ENCODE measurements at places on chromosomes 13 and 19.

GRCh38 chr13:51292000-51292565 lies 47.4 kb upstream of the SERPINE3 start:
- no peak for DNase-seq

GRCh38 chr13:112686364-112686763 lies 3.5 kb upstream of the ATP11A start:
- no peak for DNase-seq

GRCh38 chr13:43301346-43301969 lies 278.1 kb downstream of the DNAJC15 start:
- DNase-seq = no peak

DNA sequence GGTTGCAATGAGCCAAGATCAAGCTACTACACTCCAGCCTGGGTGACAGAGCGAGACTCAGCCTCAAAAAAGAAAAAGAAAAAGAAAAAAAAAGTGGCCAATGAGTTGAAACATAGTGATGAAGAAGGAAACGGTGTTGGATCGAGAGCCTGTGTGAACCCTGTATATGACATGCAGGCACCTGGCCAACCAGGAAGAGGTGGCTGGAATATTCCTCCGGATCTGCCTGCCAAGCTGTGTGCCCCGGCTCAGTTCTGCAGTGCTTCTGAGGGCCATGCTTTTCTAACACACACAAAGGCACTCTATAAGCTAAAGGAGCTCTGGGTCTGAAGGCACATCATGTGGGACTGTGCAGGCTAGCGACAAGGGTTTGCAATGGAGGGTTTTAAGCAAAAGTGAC lies 3.7 kb upstream of the ZNF444 start:
- DNase-seq = no peak

DNA sequence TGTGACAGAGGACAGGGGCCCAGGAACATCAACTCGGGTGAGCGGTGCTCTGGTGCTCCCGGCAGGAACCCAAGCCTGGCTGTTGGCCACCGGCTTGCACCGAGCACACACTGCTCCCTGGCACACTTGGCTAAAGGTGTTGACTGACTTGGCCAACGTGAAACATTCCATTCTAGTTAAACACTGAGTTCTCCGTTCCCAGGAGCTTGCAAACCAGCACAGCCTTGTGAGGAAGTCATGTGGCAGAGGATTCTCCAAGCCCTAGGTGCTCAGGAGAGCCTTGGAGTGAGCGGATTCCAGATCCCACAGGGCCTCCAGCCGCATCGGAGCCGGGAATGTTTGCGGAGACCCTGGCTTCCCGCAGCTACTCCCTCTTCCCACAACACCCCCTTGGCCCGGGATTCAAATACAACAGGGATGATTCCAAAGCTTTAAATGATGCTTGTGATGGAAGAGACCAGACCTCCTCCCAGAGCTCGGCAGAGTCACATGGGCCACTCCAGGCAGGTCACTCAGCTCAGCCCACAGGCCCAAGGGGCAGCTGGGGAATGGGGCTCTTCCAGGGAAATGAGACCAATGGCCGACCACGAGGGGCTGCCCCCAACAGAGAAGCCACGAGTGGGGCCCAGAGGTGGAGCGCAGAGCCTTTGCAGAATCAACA lies 2.9 kb downstream of the C13orf46 start:
- DNase-seq = no peak

DNA sequence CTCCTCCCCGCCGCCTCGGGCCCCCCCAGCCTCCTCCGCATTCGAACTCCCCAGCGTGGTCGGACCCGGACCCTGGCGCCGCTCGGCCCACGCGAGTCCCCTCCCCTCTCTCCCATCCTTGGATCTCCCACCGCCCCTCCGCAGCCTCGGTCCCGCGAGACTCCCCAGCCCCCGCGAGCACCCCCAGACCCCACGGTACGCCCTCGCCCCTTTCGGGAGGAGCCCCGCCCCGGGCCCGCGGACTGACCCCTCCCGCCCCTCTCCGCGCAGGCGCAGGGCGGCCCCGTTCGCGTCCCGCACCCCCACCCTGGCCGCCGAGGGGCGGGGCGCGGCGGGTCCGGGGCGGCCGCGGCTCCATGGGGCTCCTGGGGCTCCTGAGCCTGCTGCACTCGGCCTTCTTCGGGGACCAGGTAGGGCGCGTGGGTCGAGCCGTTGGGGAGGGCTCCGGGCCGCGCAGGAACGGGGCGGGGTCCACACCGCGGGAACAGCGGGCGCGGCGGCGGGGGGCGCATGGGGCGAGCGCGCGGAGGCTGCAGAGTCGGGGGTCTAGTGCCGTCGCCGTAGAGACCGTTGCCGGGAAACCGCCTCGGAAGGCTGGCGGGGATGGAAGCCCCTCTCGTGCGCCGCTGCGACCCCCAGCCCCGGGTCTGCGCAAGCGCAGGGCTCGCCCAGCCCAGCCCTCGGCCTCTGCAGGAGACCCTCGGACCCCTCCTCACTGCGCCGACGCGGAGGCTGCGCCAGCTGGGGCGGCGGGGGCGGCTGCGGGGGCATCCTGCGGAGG lies 3.8 kb upstream of the APC2 start:
- DNase-seq = no peak

GRCh38 chr19:40283414-40284250 lies 1.5 kb downstream of the AKT2 start:
- DNase-seq = no peak

DNA sequence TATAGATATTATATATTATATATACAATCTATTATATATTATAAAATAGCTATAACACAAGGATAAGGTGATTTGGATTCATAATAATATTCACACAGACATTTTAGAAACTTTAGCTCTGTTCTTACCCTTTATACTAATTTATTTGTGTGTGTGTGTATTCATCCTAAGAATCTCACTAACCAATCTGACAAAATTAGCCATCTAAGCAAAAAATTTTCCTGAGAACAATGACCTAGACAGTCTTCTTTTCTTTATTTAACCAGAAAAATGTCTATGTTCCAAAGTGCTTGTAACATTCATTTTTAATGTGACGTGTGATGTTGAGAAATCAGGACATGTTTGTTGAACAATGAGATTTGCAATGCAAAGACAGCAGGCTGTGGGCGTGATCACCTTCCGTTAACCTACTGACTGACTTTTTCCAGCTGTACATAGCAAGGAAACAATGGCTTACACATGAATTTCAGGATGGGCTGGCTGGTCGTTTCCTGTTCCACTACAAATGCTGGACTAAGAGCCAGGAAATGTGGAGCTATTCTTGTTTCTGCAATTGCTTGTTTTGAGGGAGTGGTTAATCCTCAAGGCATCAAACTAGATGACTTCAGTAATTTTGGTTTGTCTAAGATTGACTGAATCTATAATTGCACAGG lies 634.6 kb upstream of the ARGLU1 start:
- no peak for DNase-seq

- DNase-seq = peak; percentile 82
Measured at GRCh38 chr13:41780715-41781706, 179.9 kb downstream of the VWA8 start.

DNA sequence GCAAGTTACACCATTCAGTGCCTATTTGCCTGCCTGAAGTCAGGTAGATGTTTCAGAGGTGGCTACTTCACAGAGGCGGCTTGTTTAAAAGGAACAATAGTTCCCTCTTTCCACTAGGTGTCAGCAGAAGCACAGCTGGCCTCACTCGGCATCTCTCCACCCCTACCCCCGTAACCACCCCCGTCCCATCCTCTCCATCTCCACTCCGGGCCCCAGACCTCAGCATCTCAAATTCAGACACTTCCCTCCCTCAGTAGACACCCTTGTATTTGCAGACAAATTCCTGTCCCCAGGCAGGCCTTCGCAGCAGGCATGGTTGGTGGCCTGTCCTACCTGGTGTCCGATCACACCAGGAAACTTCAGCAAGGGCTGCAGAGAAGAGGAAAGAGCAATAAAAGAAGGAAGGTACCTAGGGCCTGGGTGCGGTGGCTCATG lies 9.1 kb upstream of the DPP9 start:
- no peak for DNase-seq

GRCh38 chr19:54875506-54875905 lies 1.5 kb downstream of the FCAR start:
- no peak for DNase-seq

GRCh38 chr13:44768775-44769581 lies 192.8 kb upstream of the TSC22D1 start:
- DNase-seq = no peak

- DNase-seq = no peak
Measured at GRCh38 chr19:51158474-51159129, 16.5 kb downstream of the SIGLEC7 start.

DNA sequence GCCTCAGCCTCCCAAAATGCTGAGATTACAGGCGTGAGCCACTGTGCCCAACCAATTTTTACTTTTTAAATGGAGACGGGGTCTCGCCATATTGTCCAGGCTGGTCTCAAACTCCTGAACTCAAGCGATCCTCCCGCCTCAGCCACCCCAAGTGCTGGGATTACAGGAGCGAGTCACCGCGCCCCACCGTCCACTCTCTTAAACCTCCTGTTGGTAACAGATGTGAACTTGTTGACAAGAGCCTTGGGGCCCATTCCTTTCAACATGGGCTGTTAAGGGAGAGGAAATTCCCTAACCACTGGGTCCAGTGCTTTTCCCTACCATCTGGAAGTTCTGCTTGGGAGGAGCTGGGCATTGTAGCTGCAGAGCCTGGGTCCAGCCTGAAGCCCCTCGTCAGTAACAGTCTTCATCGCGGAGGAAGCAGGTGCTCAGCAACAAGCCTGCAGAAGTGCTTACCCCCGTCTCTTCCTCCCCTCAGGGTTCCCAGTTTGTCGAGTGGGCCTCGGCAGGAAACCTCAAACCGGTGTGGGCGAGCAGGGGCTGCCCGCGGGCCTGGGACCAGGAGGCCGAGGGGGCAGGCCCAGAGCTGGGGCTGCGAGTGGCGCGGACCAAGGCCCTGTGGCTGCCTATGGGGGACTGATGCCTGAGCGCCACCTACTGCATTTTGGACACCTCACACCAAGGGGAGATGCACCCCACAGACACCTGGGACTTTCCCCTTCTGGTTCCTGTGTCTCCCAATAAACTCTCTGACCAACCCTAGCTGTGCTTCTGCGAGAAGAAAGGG lies 4.0 kb upstream of the FLT3LG start:
- DNase-seq = no peak

GRCh38 chr13:61600360-61601033 lies 184.8 kb upstream of the PCDH20 start:
- no peak for DNase-seq

DNA sequence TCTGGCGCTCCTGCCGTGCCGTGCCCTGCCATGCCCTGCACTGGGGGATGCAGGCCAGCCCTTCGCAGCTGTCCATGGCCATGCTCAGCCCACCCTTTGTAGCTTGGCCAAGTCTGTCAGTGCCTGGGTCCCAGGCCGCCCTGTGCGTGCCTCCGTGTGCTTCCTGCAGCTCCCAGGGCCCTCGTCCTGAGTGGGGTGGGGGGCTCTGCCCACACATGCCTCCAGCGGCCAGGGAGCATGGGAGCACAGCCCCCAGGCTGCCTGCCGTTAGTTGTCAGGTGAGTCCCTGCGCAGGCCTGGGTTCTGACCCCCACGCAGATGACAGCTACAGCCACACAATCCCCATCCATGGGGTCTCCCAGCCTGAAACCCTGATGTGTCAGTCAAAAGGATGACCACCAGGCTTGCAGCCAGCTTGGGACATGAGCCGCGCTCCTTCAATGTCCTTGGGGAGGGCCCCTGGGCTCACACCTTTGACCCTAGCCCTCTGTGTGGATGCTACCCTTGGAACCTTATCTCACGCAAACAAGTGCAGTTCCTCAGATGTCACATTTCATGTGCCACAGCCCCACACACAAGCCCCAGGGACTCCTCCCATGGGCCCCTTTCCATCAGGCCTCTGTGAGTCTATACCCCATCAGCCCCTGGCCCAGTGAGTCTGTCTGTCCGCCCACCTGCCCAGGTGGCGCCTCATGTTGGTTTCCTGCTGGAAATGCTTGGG lies 24.5 kb downstream of the TMED1 start:
- no peak for DNase-seq

DNA sequence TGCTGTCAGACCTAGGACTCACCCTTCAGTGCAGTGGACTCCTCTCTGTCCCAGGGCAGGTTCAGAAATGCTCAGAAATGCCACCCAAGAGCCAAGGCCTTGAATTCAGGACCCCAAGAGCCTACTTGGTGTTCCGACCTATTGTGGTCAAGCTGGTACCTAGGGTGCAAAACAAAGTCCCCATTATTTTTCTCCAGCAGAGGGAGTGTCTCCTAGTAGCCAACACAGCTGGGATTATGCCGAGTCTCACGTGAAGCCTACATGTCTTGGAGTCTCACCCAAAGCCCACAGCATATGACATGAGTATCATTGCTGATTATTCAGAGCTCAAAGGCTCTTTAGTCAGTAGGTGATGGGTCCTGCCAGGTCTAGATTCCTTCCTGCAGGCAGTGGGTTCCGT lies 671.1 kb upstream of the SPRY2 start:
- DNase-seq = no peak

- no peak for DNase-seq
Measured at GRCh38 chr13:29664591-29664990, 69.1 kb upstream of the SLC7A1 start.

DNA sequence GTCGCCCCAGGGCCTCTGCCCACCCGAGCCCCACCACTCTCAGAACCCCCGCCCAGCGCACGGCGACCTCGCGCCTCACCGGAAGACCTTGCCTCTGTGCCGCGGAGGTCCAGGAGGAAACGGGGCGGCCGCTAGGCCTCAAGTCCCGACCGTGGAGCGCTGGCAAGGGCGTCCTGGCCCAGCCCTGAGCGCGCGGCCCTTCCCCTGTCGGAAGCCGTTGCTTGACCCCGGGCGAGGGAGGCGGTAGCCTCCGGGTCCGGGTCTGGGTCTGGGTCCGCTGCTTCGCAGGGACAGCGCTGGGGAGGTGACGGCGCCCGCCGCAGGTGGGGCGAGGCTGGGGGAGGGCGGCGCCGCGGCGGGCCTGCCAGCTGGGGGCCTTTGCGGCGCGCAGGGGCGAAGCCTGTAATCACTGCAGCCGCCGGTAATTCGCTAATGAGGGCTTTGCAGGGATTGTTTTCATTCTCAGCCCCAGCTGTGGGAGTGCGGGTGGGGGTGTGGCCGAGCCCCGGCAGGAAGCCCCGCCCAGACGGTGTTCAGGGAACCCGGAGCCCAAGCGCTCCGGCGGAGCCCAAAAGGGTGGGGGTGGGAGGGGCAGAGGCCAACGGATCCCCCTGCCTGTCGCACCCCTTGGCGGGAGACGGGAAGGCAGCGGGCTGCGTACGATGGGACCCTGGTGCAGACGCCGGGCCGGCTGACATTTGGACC lies 8.6 kb downstream of the C19orf25 start:
- no peak for DNase-seq

GRCh38 chr19:18895038-18895823 lies 727 bp downstream of the CERS1 start:
- DNase-seq = no peak

All from AG04449 (cell line).